Stimulated activated CD8-positive, alpha-beta memory T cell treated with anti-CD3 and anti-CD28 coated beads, Interleukin-4, amount 100 ng/mL, for 4 hours (primary cell): ENCODE measurements at places on chromosomes 16 and 17.
A peak's percentile ranks its signal among the peaks of the same experiment; 100 is the strongest.

DNA sequence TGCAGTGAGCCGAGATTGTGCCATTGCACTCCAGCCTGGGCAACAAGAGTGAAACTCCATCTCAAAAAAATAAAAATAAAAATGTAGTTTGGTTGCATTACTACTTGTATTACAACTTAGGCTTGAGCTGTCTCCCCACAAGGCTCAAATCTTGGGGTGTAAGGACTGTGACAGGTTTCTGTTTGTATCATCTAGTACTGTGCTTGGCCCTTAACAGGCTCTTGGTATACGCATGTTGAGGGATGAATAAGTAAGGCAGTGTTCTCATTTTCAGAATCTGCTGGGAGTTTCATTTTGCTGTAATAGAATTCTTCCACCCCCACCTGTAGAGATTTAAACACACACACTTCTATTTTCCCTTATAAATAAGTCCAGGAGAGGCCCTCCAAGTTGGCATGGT is 289.4 kb upstream of the EEF2KMT start:
- DNase-seq, result no peak

DNA sequence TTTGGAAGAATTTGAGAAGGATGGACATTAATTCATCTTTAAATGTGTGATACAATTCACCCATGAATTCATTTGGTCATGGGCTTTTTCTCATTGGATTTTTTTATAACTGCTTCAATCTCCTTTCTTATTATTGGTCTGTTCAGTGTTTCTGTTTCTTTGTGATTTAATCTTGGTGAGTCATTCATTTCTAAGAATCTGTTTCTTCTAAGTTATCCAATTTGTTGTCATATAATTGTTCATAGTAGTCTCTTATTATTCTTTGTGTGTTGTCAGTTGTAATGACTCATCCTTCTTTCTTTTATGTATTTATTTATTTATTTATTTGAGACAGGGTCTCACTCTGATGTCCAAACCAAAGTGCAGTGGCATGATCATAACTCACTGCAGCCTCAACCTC is 146.1 kb upstream of the ZNF267 start:
- DNase-seq, result no peak

GRCh38 chr17:61325382-61326073 is 74.1 kb upstream of the TBX2 start:
- DNase-seq, result no peak

- DNase-seq, result no peak
Observed at GRCh38 chr17:79838522-79839274, 542 bp downstream of the CBX4 start.

DNA sequence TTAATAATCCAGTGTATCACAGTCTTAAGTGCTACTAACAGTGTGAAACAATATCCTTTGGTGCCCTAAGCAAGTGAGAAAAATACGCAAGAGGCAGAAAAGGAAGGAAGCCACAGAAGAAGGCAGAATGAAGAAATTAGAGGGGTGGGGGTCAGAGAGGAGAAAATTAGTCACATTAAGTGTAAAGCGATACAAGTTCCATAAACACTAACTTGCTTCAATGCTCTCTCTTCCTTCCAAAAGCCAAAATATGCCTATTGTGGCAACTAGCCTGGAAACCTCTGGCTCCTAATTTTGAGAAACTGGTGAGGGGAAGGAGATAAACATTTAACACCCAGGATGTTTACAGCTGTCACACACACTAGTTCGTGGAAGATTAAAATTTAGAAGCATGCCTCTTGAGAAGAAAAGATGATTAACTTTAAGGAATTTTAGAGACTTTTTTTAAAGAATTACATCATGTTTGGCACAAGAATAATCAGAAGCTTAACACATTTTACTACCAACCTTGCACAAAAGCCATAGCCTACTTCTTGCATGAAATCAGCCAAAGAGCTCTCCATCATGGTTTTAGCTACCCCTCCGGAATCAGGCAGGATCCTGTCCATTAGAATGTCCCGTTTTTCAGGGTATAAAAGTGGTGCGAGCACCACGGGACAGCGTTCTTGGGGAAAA is 44.7 kb downstream of the CNOT1 start:
- no peak for DNase-seq

- DNase-seq, result no peak
Observed at GRCh38 chr16:12417815-12418211, 385.9 kb downstream of the CPPED1 start.

- DNase-seq, result no peak
Observed at GRCh38 chr16:82937926-82938520, 311.3 kb downstream of the CDH13 start.

DNA sequence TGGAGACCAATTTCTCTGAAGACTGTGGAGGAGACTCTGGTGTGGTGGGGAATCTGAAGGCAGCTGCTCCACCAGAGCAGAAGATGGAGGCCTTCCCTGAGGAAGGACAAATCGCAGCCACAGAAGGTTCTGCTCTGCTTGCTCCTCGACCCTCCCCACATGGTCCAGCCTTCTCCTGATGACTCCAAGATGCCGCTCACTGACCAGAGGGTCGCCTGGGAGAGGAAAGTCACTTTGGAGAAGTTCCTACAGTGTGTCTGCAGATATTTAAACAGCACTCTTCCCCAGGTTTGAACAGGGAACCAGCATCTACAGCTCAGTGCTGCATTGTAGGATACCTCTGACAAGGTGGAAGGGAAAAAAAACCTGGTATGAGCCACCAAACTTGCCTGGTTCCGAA is 21.0 kb upstream of the SUPT4H1 start:
- no peak for DNase-seq

DNA sequence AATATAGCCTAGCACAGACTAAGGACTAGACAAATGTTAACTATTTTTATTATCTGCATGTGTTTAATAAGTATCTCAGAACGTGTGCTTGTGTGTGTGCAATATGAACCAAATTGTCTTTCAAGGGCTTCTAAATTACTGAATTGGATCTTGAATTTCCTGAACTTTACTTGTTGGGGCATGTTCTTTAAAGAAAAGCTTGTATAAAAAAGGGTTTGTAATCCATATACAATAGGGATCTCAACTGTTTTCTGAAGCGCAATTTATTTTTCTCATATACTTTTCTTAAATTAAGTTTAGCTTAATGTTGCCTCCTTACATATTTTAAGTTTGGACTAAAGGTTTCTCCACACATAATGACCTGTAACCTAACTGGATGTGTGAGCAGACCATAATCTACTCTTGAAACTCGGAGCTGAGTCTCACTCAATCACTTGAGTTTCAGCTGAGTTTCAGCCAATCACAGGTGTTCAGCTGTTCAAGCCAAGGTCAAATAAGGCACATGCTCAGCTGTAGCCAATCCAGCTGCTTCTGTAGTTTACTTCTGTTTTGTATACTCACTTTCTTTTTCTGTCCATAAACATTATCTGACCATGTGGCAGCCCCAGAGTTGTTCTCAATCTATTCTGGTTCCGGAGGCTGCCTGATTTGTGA is 72.3 kb downstream of the CDK5R1 start:
- no peak for DNase-seq

GRCh38 chr17:17561408-17562145 is 29.9 kb downstream of the PEMT start:
- no peak for DNase-seq

DNA sequence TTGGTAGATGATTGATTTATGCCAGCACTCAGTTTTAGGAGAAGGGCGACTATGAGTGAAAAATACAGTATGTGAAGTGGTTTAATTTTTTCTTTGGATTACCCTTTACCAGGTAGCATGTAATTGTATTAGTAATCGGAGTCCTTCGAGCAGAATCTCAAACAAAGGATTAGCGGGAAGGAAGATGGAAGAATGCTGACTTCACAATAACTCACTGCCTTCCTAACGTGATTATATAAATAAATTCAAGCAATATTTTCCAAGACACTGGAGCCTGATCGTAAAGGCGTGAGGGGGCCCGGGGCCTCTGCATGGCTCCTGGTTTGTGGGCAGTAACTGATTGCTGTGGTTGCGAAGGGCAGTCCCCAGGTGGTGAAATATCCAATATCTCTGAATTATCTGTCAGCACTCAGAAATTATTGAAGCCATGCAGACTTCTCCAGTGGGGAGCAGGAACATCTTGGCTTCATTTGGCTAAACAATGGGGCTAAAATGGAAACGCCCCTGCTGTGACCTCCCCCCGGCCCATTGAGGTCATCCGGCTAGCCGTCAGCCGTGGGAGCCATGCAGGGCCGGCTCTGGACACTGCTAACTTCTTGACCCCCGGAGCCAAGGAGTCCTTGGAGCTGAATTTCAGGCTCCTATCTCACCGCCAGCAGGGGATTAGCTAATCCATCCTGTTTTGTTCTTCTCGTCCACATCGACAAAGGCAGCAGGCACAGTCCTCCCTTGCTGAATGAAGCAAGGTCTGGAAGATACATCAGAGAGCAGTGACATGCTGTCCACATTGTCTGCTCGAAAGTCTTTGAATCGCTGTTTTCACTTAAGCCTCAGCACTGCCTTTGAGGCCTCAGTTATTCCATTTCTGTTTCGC is 295.9 kb upstream of the N4BP1 start:
- no peak for DNase-seq

GRCh38 chr16:88655733-88656281 is 5.0 kb upstream of the CYBA start:
- no peak for DNase-seq

- no peak for DNase-seq
Observed at GRCh38 chr16:66871840-66872239, 8.5 kb upstream of the PDP2 start.

- no peak for DNase-seq
Observed at GRCh38 chr16:85628645-85629044, 15.5 kb downstream of the GSE1 start.

- no peak for DNase-seq
Observed at GRCh38 chr16:73255031-73255430, 207.1 kb upstream of the ZFHX3 start.

GRCh38 chr17:61532826-61533225 is 58.2 kb downstream of the NACA2 start:
- no peak for DNase-seq

DNA sequence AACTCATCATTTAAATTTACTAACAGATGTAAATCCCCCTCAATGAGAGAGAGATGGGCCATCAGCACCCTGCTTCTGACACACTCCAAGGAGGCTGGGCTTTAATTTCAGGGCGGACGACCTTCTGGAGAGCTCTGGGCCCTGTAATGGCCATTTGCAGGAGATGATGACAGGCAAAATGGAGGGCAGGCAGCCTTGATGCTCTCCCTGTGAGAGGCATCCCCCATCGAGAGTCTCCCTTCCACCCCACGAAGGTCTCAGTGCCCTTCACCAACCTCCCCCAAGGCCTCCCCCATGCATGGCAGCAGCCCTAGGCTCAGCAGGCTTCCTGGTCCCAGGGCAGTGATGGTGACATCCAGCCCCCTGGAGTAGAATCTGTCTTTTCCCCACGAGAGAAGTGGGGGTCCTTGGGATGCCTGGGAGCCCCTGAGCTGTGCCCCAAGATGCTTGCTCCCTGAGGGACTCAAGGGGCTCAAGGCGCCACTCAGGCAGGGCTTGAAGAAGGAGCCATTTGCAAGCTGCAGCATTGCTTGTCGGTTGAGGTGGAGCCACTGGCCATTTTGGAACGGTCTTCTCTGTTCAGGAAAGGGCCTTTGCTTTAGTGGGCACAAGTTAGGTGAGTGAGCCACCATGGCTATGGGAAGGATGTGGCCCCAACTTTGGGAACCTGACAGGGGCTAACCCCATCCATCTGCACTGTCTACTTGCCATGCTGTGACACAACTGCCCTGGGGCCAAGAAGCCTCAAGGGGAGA is 82.6 kb downstream of the C16orf78 start:
- DNase-seq, result no peak

DNA sequence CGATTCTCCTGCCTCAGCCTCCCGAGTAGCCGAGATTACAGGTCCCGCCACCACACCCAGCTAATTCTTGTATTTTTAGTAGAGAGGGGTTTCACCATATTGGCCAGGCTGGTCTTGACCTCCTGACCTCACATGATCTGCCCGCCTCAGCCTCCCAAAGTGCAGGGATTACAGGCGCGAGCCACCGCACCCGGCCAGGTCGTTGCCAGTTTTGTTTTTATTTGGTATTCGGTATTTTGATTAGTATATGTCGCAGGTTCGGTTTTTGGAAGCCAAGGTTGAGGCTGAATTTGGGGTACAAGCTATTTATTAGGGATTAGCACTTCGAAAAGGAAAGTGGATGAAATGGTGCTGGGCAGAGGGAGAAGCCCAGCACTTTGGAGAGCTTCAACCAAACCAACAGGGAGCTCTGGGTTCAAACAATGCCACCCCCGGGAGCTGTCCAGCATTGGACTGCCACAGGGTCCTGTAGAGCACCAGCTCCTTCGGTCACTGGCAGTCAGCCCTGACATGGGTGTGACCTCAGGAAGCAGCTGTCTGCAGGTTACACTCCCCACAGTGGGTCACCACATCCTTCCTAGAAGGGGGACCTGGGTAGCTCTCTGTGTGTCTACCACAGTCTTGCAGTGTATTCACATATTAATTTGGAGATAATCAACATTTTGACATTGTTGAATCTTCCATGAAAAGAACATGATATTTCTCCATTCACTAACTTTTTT is 1.5 kb upstream of the CLEC10A start:
- DNase-seq, result peak; percentile 21

- no peak for DNase-seq
Observed at GRCh38 chr17:27623614-27624013, 7.4 kb upstream of the LGALS9 start.

- DNase-seq, result no peak
Observed at GRCh38 chr16:69077251-69077650, 28.2 kb upstream of the HAS3 start.

DNA sequence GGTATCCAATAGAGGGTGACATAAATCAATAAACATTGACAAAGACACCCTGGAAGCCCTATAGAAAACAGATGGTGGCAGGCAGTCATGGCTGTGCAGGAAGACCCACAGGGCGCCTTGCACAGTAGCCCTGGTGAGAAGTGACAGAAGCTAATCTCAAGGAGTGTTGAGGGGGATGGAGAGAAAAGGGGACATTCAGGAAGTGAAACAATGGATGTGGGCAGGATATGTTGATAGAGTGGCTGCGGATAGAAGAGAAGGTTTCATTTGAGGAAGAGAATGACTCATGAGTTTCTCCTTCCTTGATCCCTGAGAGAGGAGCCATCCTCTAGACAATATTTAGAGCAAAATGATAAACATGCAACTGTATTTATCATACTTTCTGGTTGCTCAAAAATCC is 468.8 kb upstream of the HSBP1 start:
- no peak for DNase-seq

- DNase-seq, result no peak
Observed at GRCh38 chr17:57898487-57899311, 48.9 kb upstream of the MRPS23 start.

DNA sequence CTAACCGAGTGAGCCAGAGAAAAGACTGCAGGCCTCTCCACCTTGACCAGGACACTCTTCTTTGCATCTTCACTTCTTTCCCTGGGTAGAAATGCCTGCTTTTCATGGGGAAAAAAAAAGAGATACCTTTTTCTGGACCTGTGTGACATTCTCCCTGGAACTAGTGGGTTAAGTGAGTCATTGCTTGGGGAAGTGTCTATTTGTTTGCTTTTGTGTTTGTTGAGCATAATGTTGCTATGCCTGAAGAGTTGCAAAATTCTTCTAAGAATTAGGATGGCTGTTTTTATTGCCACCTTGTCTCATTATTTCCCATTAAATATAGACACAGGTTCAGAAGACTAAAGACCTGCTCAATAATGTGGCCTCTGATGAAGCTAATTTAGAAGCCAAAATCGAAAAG is 18.8 kb downstream of the CLUAP1 start:
- no peak for DNase-seq
